ENCODE measurements at places on chromosomes 4 and X. TPM values are rescaled to one million over a fixed set of nuclear protein-coding genes. Genes with fewer than 3 reads are reported as not detected.

OPN1LW gene
- total RNA-seq: not detected

TEC gene
- 6.3 TPM for total RNA-seq

GRCh38 chrX:25241461-25241860 is 225.7 kb upstream of the ARX start:
- ATAC-seq: no peak

DNA sequence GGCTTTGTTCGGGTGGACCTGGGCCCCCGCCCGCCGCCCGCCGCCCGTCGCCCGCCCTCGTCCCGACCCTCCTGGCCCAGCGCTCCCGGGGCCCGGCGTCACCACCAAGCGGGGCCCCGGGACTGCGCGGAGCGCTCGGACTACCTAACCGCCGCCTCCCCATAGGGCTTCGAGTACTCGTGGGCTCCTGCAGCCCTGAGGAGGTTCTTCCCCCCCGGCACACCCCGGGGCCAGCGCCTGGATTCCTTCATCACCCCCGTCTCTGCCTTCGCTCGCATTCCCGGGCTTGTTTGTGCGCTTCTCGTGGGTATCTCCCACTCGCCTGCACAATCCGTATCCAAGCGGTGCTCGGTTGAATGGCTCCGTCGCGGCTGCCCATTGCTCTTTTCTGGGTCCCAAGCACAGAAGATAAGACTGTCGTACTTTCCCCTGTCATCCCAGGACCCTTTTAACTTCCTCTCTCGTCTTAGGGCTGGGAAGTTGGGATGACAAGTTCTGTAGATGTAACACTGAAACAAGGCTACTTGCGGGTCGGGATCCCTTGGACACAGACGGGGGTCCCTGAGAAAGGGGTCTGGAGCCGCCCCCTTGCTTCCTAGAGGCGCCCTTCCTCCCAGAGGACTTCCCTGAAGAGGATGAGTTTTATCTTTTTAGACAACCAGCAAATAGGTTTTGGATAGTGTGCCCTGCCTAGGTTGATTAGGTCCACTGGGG is 565 bp downstream of the MOB1B start:
- ATAC-seq: peak; percentile 62

- ATAC-seq: no peak
Observed at GRCh38 chrX:3244955-3245354, 101.5 kb downstream of the MXRA5 start.

- ATAC-seq: no peak
Observed at GRCh38 chrX:43835559-43835958, 46.7 kb downstream of the MAOB start.

All from esophagus mucosa (tissue), 1 donor.